Putamen (tissue), 1 donor: ENCODE measurements at places on chromosomes 11 and 22.

- DNase-seq = no peak
These were observed 602 bp upstream of the AQP11 start for GRCh38 chr11:77589181-77589520.

GRCh38 chr11:93775289-93775688 is 8.8 kb upstream of the MED17 start:
- no peak for DNase-seq

DNA sequence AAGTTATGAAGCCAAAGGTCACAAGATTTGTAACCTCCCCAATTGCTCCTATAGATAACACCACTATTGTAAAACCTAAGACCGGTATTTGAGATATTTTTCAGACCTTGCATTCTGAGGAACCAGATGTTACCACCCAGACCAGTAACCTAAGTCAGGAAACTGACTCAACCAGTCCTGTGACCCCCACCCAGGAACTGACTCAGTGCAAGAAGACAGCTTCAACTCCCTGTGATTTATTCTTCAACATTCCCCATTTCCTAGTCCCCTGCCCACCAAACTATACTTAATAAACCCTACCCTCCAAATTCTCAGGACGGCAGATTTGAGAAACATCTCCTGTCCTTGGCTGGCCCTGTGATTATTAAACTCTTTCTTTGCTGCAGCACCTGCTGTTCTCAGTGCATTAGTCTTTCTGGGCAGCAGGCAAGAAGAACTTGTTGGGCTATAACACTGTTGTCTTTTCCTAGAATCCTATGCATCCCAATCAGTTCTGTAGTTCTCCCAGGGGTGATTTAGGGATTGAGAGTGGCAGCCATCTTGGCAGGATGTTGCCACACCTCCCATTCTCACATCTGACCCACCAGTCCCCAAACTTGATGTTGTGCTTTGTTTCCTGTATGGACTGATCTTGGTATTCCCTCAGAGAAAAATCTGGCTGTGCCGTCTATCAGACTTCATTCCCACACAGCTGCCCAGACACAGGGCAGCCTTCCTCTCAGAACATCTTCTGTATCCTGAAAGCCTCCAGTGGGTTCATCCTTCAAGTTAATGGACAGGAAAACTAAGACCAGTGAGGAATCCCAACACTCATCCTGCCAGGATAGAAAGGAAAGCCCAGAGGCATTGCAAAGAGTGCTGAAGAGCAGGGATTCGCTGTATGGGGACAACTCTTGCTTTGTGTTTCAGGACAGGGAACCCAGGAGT is 104.0 kb downstream of the PDE2A start:
- no peak for DNase-seq

GRCh38 chr11:1373536-1374214 is 16.1 kb upstream of the BRSK2 start:
- DNase-seq = no peak

DNA sequence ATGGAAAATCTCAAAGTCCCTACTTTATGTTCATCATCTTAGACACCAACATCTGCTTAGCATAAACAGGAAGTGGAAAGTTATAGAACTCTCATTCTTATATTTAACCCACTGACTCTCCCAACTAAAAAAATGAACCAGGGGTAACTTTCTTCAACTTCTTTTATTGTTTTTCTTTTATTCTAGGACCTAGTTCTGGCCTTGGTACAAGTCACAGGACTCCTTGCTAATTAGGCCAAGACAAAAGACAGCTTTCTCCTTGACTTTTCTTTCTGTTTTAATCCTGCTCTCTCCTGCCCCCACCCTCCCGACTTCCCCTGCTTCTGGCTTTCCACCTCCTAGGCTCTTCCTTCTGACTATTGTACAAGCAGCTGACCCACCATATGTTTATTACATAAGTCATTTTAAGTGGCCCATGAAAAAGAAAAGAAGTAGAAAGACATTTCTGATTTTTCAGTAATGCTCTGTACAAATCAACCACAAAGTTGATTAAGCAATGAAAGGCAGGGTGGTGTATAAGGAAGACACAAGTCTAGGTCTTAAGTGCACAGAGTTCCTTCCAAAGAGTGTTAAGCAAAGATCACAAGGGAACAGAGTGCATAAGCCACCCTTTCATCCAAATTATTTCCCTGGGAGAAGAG is 18.3 kb downstream of the JAML start:
- no peak for DNase-seq
